ENCODE measurements at places on chromosomes 2 and 18. TPM values are rescaled to one million over a fixed set of nuclear protein-coding genes. Genes with fewer than 3 reads are reported as not detected.

GRCh38 chr18:58373481-58373880, 255.4 kb downstream of the ALPK2 start:
- DNase-seq = no peak
- no peak overlapping the region for H3K4me3 ChIP-seq
- no peak overlapping the region for H3K27ac ChIP-seq

GRCh38 chr18:24941174-24941951, 410.6 kb downstream of the ZNF521 start:
- H3K27ac ChIP-seq = no peak overlapping the region
- H3K27me3 ChIP-seq = peaks cover 6% of the 10 kb centered on the region
- no peak for DNase-seq
- H3K36me3 ChIP-seq = no peaks in the 10 kb centered on the region
- H3K4me3 ChIP-seq = no peak overlapping the region

DNA sequence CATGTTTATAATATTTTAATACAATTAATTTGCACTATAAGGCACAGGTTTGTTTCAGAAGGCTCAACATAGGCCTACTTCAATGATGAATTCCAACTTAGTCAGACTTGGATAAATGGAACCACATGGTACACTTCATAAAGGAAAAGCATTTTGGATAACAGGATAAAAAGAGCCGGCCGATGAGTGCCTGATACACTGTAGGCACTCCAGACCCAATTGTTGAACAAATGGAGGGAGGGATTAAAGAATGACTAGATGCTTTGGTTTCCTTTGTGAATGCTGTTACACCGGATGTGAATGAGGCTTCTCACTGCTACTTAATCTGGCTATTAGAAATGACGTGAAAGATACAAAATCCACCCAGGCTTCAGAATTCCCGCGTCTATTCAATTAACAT, 104.1 kb upstream of the KCTD1 start:
- H3K4me3 ChIP-seq = no peak overlapping the region
- H3K27ac ChIP-seq = no peak overlapping the region
- no peak for DNase-seq
- peaks cover 16% of the 10 kb centered on the region for H3K4me1 ChIP-seq
- peaks cover 51% of the 10 kb centered on the region for H3K27me3 ChIP-seq

DNA sequence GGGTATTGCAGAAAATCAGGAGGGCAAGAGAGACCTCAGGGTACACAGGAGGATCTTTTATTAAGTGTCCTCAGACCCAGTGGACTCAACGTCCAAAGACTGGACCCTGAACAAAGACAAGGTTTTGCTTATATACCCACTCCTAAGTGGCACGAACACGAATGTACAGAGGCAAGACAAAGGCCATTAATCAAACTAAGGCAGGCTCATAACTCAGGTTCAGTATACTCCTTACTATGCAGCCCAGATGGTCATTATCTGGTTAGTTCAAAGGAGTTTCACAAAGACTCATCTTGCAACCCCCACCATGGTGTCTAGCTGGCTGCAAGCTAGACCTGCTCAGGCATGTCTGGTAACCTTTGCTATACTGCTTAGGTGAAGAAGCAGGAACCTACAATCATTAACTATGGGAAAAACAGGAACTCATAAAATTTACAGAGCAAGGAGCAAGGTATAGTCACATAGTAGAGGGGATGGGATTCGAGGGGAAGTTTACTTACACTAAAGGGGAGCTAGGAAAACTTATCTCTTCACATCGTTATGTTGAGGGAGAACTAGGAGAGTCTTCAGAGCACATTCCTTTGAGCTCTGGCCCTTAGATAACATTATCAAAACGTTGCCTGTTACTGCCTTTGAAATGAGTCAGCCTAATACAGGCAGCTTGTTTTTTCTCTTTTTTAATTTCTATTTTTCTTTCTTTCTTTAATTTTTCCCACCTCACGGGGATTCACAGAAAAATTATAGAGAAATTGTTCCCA, 33.9 kb downstream of the SLC4A3 start:
- H3K4me3 ChIP-seq = no peak overlapping the region
- no peak overlapping the region for H3K27ac ChIP-seq
- H3K27me3 ChIP-seq = peaks cover 28% of the 10 kb centered on the region
- H3K4me1 ChIP-seq = peaks cover 3% of the 10 kb centered on the region
- no peaks in the 10 kb centered on the region for H3K36me3 ChIP-seq

DNA sequence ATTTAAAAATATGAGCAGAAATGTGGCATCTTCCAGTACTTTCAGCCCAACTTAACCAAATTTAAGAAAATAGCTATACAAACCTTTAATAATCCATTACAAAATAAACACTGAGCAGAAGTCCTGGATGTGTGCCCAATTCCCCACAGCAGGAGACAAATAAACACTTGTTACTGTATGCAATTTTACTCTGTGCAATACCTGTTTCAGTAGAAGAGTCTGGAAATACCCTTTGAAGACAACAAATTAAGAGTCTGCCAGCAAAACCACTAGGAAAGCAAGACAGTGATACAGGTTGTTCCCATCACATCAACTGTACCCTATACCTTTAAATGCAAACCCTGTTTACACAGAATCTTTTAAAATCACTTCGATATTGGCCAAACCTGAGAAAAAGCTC, 41.4 kb upstream of the RNU4ATAC start:
- no peaks in the 10 kb centered on the region for H3K27me3 ChIP-seq
- no peak for DNase-seq
- H3K27ac ChIP-seq = no peak overlapping the region
- H3K36me3 ChIP-seq = peaks cover 8% of the 10 kb centered on the region

DNA sequence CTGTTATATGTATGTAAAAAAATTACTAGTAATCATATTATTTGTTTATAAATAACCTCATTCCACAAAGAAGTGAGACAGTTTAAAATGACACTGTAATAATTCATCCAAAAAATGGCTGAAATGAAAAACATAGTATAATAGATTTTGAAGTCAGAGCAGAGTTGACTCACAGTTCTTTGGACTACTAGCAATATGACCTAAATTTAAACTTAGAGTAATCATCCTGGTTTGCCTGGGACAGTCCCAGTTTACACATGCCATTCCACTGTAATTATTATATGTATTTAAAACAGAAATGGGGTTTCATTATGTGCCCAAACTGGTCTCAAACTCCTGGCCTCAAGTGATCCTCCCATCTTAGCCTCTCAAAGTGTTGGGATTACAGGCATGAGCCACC, 48.3 kb downstream of the CCDC88A start:
- peaks cover 12% of the 10 kb centered on the region for H3K36me3 ChIP-seq
- no peak overlapping the region for H3K27ac ChIP-seq
- no peaks in the 10 kb centered on the region for H3K27me3 ChIP-seq
- no peak for DNase-seq
- H3K4me3 ChIP-seq = no peak overlapping the region
- peaks cover 6% of the 10 kb centered on the region for H3K4me1 ChIP-seq

- H3K36me3 ChIP-seq = no peaks in the 10 kb centered on the region
- no peaks in the 10 kb centered on the region for H3K4me1 ChIP-seq
- H3K27ac ChIP-seq = no peak overlapping the region
- no peak overlapping the region for H3K4me3 ChIP-seq
- H3K27me3 ChIP-seq = no peaks in the 10 kb centered on the region
- no peak for DNase-seq
Observed at GRCh38 chr2:78541451-78542267, 483.8 kb upstream of the REG3G start.

- DNase-seq = no peak
- no peaks in the 10 kb centered on the region for H3K27me3 ChIP-seq
- H3K4me3 ChIP-seq = no peak overlapping the region
- no peaks in the 10 kb centered on the region for H3K4me1 ChIP-seq
Observed at GRCh38 chr18:24293254-24293653, 104.4 kb downstream of the OSBPL1A start.

GRCh38 chr2:29134933-29135332, 19.7 kb downstream of the CLIP4 start:
- no peak overlapping the region for H3K4me3 ChIP-seq
- H3K36me3 ChIP-seq = peaks cover 48% of the 10 kb centered on the region
- no peak for DNase-seq

DNA sequence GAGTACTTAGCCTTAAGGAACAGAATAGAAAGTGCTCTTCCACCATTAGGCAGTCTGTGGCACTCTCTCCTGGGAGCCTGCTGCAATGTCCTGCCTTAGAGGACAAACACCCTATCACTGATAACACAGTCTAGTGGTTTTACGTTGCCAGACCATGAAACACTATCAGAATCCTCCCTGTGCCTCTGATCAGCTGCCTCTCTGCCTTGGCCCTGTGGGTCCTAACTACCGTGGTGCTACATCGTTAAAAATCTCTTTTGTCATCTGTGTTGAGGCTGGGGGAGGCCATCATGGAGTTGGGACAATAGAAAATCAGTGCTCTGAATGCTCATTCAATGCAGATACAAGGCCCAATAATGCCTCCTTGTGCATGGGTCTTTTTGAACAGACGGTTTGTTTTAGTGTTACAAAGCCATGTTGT, 11.9 kb upstream of the APCDD1 start:
- DNase-seq = no peak
- no peaks in the 10 kb centered on the region for H3K36me3 ChIP-seq
- H3K27ac ChIP-seq = no peak overlapping the region

GRCh38 chr2:195533771-195534642, 123.0 kb upstream of the SLC39A10 start:
- no peaks in the 10 kb centered on the region for H3K27me3 ChIP-seq
- no peaks in the 10 kb centered on the region for H3K36me3 ChIP-seq
- H3K4me1 ChIP-seq = peaks cover 44% of the 10 kb centered on the region

GRCh38 chr18:26714739-26715138, 150.8 kb downstream of the AQP4 start:
- no peak for DNase-seq
- H3K4me1 ChIP-seq = peaks cover 4% of the 10 kb centered on the region
- H3K27ac ChIP-seq = no peak overlapping the region
- H3K36me3 ChIP-seq = no peaks in the 10 kb centered on the region
- H3K27me3 ChIP-seq = no peaks in the 10 kb centered on the region

DNA sequence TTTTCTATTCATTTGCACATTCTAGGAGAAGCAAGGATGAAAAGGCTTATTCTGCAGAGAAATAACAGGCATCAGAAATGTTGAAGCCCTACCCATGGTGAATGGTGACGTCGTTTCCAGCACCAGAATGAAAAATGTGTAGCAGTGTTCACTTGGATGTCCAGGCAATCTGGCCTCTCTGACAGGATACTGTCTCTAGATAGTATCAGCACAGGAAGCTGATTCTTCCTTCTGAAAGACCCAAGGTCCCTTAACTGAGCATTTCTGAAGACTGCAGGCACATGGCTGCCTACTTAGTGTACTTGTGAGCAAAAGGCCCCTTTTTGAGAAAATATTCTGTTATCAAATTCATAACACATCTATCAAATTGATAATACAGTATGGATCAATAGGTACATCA, 234.1 kb downstream of the XIRP2 start:
- H3K36me3 ChIP-seq = no peaks in the 10 kb centered on the region
- no peak overlapping the region for H3K4me3 ChIP-seq
- DNase-seq = no peak
- H3K27ac ChIP-seq = no peak overlapping the region
- peaks cover 1% of the 10 kb centered on the region for H3K4me1 ChIP-seq

GRCh38 chr2:239081622-239082021, 233.7 kb downstream of the TWIST2 start:
- no peaks in the 10 kb centered on the region for H3K27me3 ChIP-seq
- no peak overlapping the region for H3K4me3 ChIP-seq
- H3K4me1 ChIP-seq = peaks cover 7% of the 10 kb centered on the region
- DNase-seq = no peak
- H3K27ac ChIP-seq = no peak overlapping the region
- H3K36me3 ChIP-seq = peaks cover 6% of the 10 kb centered on the region

- peaks cover 58% of the 10 kb centered on the region for H3K4me1 ChIP-seq
- no peak overlapping the region for H3K27ac ChIP-seq
- H3K27me3 ChIP-seq = no peaks in the 10 kb centered on the region
- no peak overlapping the region for H3K4me3 ChIP-seq
Observed at GRCh38 chr2:65277791-65278483, 50.3 kb downstream of the ACTR2 start.

GRCh38 chr2:18244845-18245244, 315.6 kb downstream of the RDH14 start:
- H3K27me3 ChIP-seq = peaks cover 10% of the 10 kb centered on the region
- H3K4me3 ChIP-seq = no peak overlapping the region
- no peaks in the 10 kb centered on the region for H3K36me3 ChIP-seq

DNA sequence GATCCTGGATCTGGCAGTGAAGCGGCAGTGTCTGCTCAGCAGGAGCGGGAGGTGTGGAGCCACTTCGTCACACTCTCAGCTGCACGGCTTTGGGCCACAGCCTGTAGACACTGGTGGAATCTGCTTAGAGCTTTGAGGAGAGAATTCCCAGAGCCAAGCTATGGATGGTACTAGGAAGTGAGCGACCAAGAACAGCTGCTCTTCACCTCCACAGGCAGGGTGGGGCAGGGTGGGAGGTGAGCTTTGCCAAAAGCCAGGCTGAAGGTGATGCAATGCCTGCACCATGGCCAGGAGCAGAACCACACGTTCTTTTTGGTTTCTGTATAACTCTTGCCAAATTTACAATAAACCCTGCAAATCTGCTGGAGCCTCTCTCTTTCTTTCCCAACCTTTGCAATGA, 226.1 kb downstream of the ANKRD30B start:
- no peaks in the 10 kb centered on the region for H3K4me1 ChIP-seq
- no peaks in the 10 kb centered on the region for H3K36me3 ChIP-seq
- no peak for DNase-seq
- no peaks in the 10 kb centered on the region for H3K27me3 ChIP-seq
- H3K4me3 ChIP-seq = no peak overlapping the region
- H3K27ac ChIP-seq = no peak overlapping the region

DNA sequence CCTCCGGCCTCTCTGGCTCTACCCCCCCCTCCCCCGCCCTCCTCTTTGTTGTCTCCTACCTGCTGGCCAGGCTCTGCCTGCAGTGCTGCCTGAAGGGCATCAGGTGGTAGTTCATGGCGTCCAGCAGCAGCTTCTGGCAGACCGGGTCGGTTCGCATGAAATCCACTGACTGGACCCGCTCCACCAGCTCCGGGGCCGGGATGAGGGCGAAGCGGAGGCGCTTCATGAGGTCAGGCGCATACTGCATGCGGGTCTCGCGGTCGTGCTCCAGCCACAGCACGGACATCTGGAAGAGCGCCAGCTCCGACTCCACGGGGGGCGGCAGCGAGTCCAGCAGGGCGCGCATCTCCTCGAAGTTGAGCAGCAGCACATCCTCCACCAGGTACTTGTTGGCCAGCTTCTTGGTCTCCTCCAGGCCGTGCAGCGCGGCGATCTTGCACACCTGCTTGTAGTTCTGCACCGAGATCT, 3.2 kb downstream of the KLHL14 start:
- H3K27ac ChIP-seq = no peak overlapping the region
- peaks cover 18% of the 10 kb centered on the region for H3K4me1 ChIP-seq
- no peak for DNase-seq

DNA sequence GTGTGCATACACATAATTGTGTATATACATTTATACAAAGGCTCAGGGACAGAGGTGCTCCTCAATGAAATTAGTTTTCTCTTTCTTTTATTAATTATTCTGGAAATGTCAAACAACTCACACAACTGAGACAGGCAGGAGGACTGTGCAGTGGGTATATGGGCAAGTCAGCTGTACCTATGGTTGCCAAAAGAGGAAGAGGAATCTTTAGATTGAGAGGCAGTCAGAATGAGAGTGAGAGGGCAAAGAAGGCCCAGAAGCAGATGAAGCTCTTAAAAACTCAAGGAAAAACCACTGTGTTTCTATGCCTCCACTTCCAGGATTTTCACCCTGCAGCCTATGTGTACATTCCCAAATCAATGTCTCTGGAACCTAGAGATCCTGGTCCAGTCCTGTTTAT, 79.1 kb downstream of the CACNB4 start:
- no peak overlapping the region for H3K4me3 ChIP-seq
- DNase-seq = no peak
- no peak overlapping the region for H3K27ac ChIP-seq

ANKRD62 gene
- not detected for total RNA-seq

SCYGR4 gene
- total RNA-seq = not detected

MYO3B gene
- total RNA-seq = not detected

ALKAL2 gene
- 52.9 TPM for total RNA-seq

POTEJ gene
- not detected for total RNA-seq

GMCL1 gene
- 16.1 TPM for total RNA-seq

OSR1 gene
- 6.1 TPM for total RNA-seq

PXDN gene
- total RNA-seq = 488 TPM

CRACDL gene
- total RNA-seq = 1.3 TPM

Measured in osteocyte (in vitro differentiated cells).